ENCODE measurements at places on chromosomes 5 and 9.

DNA sequence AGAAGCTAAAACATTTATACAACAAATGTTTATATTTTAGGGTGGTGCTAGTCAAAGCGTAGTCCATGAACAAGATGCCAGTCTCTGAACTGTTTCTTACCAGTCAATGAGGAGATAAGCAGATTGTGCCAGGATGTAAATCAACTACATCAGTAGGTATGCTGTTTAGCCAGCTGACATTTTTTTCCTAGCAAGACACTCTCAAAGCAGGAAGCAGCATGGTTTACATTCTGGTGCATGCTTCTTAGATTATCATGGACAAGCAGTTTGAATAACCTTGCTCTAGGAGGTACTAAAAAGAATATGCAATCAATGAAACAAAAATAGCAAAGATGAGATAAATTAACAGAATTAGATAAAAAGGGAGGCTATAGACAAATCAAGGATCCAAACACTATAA is 17.0 kb downstream of the TICAM2 start:
- DNase-seq, result no peak

- no peak for DNase-seq
Observed at GRCh38 chr9:14323083-14323971, 9.4 kb upstream of the NFIB start.

- DNase-seq, result no peak
Observed at GRCh38 chr5:38831909-38832308, 13.9 kb upstream of the OSMR start.

GRCh38 chr5:151040211-151040747 is 19.9 kb downstream of the GPX3 start:
- no peak for DNase-seq

GRCh38 chr5:126809916-126810315 is 33.0 kb downstream of the LMNB1 start:
- no peak for DNase-seq

DNA sequence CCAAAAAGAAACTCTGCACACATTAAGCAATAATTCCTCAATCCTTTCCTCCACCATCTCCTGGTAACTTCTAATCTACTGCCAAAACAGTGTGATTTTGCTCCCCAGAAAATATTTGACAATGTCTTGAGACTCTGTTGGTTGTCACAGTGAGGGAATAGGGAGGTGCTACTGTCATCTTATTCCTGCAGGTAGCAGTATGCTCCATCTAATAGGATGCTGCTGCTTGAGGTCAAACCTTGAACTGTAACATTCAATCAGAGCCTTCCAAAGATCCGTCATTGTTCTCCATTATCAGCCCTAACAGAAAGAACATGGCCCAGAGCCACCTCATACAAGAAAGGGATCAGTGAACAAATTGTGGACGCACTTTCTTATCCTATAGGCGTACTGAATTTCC is 514.7 kb upstream of the GRIN3A start:
- DNase-seq, result no peak

- no peak for DNase-seq
Observed at GRCh38 chr5:146560205-146560812, 44.3 kb upstream of the GPR151 start.
